SK-N-MC (cell line): ENCODE measurements at places on chromosomes 5 and 9.

DNA sequence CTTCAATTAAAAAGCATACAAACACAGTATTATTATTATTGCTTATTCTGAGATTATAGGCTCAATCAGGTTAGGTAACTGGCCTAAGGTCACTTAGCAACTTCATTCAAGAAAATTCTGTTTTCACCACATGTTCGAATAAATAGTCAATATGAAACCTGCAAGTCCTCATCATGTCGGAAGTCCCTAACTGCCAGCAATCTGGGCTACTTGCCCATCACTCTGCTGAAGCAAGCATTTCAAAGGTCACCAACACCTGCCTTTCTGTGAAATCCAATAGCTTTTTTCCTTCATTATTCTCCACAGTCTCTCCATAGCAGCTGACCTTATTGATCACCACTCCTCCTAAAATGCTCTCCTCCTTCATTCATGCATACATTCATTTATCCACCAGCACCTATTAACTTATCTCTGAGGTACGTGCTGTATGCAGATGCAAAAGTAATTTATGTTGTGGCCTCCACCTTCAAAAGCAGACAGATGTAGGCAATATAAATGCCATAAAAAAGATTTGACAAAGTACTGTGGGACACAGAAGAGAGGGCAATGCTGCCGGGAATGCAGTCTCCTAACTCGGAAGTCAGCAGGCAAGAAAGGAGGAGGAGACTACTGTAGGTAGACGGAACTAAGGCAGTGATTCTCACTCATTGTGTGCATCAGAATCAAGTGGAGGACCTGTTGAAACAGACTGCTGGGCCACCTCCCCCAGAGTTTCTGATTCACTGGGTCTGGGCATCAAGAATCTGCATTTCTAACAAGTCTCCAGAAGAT, 310.9 kb downstream of the BNC2 start:
- no peak for DNase-seq

DNA sequence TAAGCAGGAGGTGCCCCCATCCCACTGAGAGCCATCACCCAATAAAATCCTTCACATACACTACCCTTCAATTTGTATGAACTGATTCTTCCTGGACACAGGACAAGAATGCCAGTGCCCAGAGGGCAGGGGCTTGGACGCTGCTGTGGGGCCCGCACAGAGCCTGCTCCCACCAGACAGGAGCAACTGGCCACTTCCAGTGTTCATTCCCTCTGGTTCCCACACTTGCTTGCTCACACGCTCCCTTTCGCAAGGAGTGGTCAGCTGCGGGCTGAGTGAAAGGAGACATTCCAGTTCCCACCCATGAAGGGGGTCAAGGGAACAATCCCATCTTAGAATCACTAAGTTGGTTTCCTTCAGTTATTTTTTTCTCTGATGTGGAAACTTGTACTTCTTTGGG, 314.5 kb upstream of the ACO1 start:
- no peak for DNase-seq

GRCh38 chr9:129273136-129273895, 95.3 kb upstream of the IER5L start:
- no peak for DNase-seq

DNA sequence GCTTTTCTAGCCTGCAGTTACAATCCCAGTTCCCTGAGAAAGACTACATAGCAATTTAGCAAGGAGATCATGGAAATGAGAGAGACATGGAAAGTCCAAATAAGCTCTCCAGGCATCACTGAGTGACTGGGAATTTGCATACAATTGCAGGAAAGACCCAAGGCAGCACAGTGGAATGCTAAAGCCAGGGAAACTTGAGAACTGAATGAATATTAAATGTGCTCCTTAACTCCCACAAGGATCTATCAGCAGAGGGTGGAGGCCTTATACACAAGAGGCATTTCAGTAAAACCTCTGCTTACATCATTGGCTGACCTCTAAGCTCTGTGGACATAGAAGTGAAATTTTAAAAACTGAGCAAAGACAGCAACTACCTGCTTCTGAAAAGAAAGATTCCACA, 355.6 kb upstream of the DAB2 start:
- no peak for DNase-seq

GRCh38 chr5:168011096-168011495, 280.3 kb upstream of the WWC1 start:
- no peak for DNase-seq

- DNase-seq = no peak
Measured at GRCh38 chr9:98491828-98492227, 216.9 kb downstream of the GABBR2 start.

GRCh38 chr5:161414896-161415295, 131.6 kb downstream of the GABRB2 start:
- DNase-seq = no peak

- DNase-seq = no peak
Measured at GRCh38 chr9:99555792-99556191, 265.9 kb upstream of the NR4A3 start.

DNA sequence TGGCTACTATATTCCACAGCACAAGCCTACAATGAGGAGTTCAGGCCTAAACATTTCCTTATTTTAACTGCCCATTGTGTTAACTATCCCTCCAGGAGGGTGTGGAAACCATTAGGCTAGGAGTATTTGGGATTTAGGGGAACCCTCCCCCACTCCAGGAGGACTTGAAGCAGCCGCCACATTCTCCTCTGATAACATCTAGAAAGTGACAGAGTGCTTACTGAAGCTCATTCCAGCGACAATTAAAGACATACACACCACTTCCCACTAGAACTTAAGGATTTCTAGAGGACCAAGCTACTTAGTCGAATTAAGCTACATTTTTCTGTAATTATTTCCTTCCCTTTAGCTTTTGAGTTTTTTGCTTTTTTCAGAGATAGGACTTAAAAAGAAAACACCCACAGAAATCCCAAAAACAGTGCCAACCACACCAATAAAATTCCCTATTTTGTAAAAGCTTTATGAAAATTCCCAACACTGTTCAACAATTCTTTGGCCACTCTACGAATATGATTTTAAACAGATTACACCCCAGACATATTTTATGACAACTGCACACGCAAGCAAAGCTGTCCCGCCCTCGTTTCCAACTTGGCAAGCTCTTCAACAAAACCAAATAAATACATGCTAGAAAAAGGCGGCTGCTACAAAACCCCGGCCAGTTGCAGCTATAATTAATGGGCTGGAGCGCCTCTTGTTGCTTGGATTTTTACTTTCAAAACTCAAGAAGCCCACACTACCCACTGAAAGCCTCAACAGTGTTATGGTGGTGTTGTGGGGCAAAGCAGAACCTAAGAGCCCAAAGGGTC, 4.5 kb downstream of the ROR2 start:
- DNase-seq = peak; percentile 48

DNA sequence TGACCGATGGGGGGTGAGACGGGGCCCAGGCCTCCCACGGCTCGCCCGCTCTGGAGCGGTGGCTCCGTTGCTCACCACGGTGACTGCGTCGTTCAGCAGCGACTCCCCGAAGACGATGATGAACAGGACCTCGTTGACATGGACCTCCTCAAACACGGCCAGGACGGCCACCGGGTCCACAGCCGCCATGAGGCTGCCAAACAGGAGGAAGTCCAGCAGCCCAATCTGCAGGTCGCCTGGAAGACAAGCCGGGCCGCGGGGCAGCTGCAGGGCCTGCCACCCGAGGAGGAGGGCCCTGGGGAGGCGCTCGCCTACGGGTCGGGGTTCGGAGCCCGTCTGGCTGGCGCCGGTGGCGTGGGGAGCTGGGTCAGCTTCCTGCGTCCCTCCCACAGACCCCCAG, 36.0 kb downstream of the SLC9A3 start:
- DNase-seq = no peak

DNA sequence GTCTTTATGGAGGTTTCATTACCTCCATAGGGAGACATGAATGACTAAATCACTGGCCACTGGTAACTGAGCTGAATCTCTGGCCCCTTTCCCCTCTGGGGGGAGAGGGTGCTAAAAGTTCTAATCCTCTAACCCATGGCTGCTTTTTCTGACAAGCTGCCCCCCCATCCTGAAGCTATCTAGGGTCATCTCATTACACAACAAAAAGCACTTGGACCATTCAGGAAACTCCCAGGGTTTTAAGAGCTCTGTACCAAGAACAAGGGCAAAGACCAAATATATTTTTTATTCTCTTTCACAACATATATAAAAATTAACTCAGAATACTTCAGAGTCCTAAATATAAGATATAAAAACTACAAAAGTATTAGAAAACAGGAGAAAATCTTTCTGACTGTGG, 14.3 kb downstream of the AUH start:
- DNase-seq = no peak

GRCh38 chr5:77143998-77144836, 57.1 kb upstream of the ZBED3 start:
- no peak for DNase-seq

GRCh38 chr9:84254972-84255371, 85.6 kb downstream of the SLC28A3 start:
- no peak for DNase-seq

- DNase-seq = no peak
Measured at GRCh38 chr5:39224196-39224761, 4.9 kb upstream of the FYB1 start.

GRCh38 chr5:139915834-139916233, 120.2 kb downstream of the PSD2 start:
- no peak for DNase-seq

- DNase-seq = no peak
Measured at GRCh38 chr5:147965715-147966114, 59.4 kb upstream of the C5orf46 start.

- no peak for DNase-seq
Measured at GRCh38 chr5:17309462-17309861, 92.0 kb downstream of the BASP1 start.

DNA sequence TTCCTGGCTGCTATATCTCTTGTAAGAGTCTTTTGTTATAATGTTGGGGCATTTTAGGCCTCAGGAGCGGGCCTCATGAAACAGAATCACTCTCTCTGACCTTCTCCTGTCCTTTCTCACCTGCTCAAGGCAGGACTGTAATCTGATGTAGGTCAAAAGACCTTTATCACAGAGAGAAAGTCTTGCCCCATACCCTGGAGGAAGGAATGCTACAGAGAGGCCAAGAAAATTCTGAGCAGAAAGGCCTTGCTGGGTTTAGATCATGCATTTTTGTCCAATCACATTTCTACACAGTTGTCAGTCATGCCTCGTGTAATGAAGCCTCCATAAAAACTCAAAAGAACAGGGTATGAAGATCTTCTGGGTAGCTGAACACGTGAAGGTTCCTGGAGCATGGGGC, 45.2 kb upstream of the TBC1D2 start:
- no peak for DNase-seq

GRCh38 chr9:13215791-13216554, 63.5 kb downstream of the MPDZ start:
- no peak for DNase-seq

DNA sequence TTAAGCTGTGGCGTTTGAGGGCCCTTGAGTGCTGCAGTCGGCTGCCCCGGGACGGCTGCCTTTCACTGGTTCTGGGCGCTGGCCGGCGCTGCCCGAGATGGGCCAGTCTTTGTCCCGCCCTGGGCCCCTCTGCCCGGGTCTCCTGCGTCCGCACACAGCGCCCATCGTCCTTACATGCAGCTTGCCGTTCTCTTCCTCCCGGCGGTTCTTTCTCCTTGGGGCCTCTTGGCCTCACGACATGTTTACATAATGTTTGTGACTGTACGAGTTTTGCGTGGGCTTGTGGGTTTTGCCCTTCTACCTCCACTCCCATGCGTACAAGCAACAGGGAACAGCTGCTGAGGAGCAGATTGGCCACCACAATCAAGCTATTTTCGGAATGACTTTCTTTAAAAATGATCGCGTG, 618 bp downstream of the TNPO1 start:
- no peak for DNase-seq

DNA sequence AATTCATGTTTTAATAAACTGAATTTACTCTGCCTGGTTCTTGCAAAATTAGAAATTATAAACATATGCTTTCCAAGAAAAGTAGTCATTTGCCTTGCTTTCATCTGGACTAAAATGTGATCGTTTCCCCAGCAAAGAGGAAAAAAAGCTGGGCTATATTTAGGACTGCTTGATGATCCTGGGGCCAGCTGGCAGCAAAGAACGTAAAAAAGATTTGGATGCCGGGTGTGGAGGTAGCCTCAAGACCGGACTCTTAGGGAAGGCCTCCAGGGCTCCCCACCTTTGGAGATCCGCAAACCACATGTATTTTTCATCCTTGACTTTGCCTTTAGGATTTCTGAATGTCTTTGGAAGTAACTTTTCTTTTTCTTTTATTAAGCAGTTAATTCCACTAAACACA, 156.1 kb upstream of the SEMA6A start:
- DNase-seq = no peak

DNA sequence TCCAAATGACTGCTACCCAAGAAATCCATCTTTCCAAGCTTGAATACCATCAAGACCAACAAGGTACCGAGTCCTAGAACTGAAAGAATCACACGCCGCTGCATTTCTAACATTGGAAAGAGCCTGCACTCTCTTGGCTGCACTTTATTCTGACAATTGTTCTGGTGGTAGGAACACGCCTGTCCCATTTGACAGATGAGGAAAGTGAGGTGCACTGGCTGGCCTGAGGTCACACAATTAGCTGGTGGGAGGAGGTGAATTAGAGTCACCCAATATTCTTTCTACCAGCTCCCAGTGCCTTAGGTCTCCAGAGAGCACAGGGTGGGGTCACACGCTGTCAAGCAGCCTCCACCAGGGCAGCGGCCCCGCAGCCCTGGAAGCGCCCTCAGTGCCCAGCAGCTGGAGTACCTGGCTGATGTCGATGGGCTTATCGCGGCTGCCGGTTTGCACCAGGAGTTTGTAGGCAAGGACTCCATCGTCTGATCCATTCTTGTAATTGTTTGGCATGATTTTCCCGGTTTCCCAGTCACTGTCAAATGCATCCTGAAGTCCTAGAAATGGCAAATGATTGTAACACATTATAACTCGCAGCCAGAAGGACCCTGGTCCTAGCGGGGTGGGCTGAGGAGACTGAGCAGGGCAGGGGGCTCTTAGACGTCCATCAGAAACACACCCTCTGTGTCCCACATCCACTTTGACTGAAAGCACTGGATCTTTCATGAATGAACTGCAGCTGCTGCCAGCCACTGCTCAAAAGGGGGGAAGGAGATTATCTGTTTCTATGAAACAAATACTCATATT, 55.1 kb downstream of the PTCH1 start:
- no peak for DNase-seq

- no peak for DNase-seq
Measured at GRCh38 chr5:73682176-73682575, 56.2 kb downstream of the ARHGEF28 start.

- peak; percentile 51 for DNase-seq
Measured at GRCh38 chr5:131109540-131110255, 55.4 kb downstream of the HINT1 start.
